ENCODE measurements at places on chromosomes 1 and 21.

DNA sequence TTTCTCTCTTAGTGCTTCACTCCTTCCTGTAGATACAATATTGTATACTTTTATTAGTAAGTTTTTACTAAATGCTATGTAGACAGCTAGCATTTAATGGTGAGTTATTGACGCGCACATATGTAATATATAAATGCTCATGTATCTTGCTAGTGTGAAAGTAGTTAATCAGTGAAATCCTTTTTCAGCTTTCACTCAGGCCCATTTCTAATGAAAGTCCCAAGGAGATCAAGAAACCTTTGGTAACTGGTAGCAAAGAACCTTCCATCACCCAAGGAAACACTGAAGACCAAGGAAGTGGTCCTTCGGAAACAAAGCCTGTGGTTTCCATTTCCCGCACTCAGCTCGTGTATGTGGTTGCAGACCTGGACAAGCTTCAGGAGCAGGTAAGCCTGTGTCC, 27.2 kb downstream of the AGT start:
- no peak for DNase-seq

GRCh38 chr1:204357551-204358490, 1.9 kb downstream of the PLEKHA6 start:
- DNase-seq: no peak

DNA sequence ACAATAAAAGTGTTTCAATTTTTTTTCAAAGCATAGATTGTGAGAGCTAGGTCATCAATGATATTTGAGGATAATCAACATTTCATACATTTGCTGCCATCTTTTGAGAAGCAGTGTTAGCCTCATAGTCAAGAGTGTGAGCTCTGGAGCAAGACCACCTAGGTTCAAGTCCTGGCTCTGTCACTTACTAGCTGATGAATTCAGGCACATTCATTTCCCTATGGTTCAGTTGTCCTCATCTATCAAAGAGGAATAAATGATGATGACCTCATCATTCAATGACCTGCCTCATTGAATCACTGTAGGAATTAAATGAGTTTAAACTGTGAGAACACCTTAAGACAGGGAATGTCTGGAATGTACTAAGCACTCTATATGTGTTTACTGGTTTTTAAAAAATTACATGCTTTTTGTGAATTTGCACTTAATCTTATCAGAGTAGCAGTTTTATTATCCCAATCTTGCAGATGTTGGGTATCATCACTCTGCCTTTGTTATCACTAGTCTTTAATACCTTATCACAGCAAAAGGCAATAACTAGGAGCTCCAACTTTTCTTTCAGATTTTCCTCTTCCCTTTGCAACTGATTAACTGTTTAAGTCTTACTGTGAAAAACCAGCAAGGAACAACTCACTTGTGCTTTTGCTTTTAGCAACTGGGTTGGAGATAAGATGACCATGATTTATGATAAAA, 47.4 kb downstream of the SLC30A10 start:
- DNase-seq: no peak

DNA sequence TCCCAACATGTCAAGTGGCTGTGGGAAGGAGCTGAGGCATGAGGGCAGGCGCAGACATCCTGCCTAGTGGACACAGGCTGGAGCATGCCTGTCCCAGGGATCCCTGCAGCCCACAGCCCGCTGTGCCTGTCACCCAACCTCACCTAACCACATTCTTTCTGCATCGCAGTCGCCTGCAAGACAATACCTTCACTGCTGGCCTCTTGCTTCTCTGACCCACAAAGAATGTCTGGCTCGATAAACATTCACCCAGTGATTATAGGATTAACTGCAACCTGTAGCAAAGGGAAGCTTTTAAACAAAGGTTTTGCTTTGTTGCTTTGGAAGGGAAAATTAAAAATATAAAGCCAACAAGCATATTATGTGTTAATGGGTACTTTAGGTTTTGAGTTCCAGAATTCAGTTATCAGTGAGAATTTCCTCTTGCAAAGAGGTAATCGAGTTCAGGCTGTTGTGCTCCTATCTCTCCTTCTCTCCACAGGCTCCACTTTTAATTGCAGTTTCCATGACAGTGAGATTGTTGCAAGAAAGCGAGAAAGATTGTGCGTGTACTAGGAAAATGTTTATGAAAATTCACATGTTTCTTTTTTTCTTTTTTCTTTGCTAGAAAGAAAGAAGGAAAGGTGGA, 40.0 kb upstream of the ZNF648 start:
- DNase-seq: no peak

- DNase-seq: no peak
Observed at GRCh38 chr1:62539028-62539447, 58.3 kb upstream of the ANGPTL3 start.

DNA sequence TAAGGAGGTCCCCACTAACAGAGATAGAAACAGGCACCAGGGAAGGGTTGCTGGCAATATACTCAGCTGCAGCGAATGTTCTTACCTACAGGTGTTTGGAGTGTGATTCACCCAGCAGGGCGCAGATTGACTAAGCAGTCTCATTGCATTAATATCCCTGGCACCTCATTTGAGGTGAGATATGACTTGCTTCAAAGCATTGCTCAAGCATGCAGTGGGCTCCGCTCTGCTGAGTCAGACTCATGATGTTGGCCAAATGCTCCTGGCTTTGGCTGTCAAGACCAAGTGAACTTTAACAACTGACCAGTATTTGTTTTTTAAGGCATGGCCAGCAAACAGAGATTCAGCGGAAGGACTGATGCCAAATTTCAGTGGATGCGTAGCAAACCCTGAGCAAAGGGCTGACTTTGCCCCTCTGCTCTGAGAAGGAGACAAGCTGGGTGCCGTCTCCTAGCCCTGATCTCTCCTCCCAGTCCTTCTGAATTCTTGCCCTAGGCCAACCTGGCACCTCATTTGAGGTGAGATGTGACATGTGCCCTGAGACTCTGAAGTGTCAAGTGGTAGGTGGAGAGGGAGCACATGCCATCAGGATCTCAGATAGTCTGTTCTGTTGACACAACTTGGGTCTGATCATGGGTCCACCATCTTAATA, 187.1 kb upstream of the COA6 start:
- DNase-seq: no peak

DNA sequence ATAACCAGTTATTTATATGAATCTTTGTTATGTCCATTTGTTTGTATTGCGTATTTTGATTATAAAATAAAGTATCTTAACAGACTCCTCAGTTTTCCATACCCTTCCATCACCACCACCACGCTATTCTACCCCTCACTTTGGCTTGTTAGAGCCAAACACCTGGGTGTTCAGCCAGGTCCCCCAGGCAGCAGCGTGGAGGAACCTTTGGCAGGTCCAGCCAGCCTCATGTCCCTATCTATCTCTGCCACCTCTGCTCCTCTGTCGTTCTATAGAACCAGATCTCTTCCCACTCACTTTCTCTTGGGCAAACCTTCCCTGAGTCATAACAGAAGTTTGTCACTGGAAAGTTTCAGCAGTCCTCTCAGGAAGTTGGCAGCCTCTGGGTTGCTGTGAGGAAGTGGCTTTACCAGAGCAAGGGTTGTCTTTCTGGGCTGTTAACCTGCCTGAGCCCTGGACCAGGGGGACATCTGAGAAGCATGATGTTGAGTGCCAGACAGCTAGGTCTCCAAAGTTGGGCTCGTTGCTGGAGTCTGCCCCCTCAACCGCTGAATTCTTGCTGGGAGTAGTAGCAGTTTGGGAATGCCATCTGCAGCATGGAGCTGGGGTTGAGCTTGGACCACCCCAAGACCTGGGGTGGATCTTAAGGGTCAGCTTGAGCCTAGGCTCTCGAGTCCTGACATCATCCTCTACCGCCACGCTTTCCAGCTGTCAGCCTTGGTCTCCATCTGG, 996 bp upstream of the SH3BGRL3 start:
- no peak for DNase-seq

GRCh38 chr1:227776331-227776771, 39.1 kb upstream of the PRSS38 start:
- DNase-seq: no peak
